Epithelial cell of esophagus (primary cell): ENCODE measurements at places on chromosomes 5 and 9.

GRCh38 chr9:34884747-34885189 lies 73.3 kb upstream of the PHF24 start:
- DNase-seq = peak; percentile 24

DNA sequence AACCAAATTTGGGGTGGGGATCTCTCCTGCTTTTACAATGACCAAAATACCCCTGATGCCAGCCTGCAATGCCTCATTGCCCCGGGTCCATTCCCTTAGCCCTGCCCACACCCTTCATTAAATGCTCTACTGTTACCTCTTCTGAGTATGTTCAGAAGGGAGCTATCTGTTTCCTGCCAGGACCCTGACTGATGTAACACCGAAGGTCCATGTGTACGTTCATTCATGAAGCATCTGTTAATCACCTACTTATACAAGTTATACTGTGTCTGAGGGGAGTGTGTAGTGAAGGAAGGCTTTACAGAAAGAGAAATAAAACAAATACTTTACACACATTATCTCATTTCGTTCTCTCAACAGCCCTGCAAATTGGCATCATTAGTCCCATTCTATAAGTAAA lies 51.9 kb downstream of the ASTN2 start:
- DNase-seq = no peak

GRCh38 chr9:86042199-86042978 lies 57.0 kb downstream of the GOLM1 start:
- no peak for DNase-seq

- no peak for DNase-seq
Measured at GRCh38 chr9:114909661-114910060, 20.7 kb downstream of the TNFSF8 start.

GRCh38 chr9:133080161-133080560 lies 18.4 kb downstream of the CEL start:
- no peak for DNase-seq

- DNase-seq = no peak
Measured at GRCh38 chr5:119385136-119385535, 29.3 kb downstream of the TNFAIP8 start.

DNA sequence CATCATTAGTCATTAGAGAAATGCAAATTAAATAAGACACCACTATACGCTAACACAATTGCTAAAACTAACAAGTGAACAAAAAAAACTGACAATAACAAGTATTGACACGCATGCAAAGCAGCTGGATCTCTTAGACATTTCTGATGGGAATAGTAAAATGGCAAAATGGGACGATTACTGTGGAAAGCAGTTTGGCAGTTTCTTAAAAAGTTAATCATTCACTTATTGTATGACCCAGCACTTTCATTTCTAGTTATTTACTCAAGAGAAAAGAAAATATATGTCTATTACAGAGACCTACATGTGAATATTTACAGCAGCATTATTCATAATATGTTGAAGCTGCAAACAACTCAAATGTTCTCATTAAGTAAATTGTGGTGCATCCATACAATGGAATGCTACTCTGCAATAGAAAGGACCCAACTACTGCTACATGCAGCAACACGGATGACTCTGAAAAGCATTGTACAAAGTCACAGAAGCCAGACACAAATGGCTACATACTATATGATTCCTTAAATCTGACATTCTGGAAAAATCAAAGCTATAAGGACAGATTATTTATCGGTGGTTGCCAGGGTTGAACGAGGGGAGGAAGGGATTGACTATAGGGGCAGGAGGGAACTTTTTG lies 96.8 kb upstream of the ITGA2 start:
- DNase-seq = peak; percentile 13

DNA sequence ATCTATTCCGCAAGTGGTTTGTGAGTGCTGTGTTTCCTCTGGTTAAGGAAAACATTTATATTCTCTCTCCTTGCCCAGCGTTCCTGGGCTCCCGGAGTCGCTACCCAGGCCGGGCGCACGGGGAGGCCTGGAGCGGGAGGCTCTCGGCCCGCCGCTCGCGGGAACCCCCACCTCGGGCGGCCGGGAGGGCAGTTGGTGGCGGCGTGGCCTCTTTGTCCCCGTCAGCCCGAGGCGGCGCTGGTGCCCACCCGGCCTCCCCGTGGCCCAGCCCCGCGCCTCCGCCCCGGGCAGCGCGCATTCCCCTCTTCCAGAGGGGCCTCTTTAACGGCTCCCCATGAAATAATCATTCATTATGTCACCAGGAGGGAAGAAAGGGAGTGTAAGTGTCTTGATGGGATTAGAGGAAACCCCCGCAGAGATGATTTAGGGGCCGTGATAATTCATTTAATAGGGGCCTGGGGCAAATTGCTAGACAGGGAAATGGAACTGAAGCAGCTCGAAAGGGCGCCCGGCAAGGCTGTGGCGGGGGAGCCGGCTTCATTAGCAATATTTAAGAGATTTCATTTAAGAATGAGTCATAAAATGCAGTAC lies 181.9 kb upstream of the TBCA start:
- no peak for DNase-seq

- DNase-seq = peak; percentile 75
Measured at GRCh38 chr9:95092262-95093072, 225.0 kb downstream of the FANCC start.

DNA sequence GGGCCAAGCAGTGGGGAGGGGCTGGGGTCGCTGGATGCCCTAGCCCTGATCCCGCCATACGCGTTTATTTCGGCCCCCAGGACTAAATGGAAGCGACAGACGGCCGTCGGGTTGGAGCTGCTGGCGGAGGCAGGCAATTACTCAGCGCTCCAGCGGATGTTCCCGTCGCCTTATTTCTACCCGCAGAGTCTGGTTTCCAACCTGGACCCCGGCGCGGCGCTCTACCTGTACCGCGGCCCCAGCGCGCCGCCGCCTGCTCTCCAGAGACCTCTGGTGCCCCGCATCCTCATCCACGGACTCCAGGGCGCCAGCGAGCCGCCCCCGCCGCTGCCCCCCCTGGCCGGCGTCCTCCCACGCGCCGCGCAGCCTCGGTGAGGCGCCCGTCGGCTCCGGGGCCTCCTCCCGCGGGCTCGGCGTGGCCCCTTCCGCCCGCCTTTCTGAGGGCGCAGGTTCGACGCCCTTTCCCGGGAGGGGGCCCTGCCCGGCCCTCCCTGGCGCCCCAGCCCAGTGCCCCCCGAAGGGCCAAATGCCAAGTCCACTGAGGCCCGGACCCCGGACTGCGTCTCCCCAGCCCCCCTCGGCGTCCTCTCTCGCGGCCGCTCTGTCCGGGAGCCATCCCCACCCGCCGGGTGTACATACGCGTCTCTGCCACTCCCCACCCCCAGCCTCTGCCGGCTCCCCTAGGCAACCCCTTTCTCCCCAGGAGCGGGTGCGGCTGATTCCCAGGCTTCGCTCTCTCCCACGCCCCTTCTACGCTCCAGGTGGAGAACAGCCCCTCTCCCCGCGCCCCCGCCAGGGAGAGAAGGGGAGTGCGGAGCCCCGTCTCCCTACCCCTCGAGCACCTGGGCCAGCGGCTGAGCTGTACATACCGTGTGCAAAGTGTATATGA lies 7.0 kb downstream of the BARHL1 start:
- no peak for DNase-seq

- DNase-seq = peak; percentile 65
Measured at GRCh38 chr9:71544464-71544863, 223.8 kb downstream of the CEMIP2 start.

DNA sequence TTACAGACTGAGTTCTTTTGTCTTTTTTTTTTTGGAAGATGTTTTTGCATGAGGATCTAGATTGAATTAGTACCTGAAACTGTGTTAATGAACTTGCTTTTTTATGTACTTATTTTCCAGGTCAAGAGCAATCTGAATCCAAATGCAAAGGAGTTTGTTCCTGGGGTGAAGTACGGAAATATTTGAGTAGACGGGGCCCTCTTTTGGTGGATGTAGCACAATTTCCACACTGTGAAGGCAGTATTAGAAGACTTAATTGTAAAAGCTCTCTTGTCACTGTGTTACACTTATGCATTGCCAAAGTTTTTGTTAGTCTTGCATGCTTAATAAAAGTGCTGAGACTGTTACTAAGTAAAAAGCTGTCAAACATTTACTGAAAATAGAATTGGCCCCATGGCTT lies 14.5 kb downstream of the SLC23A1 start:
- DNase-seq = no peak

- DNase-seq = no peak
Measured at GRCh38 chr9:90569511-90569910, 73.1 kb downstream of the DIRAS2 start.

DNA sequence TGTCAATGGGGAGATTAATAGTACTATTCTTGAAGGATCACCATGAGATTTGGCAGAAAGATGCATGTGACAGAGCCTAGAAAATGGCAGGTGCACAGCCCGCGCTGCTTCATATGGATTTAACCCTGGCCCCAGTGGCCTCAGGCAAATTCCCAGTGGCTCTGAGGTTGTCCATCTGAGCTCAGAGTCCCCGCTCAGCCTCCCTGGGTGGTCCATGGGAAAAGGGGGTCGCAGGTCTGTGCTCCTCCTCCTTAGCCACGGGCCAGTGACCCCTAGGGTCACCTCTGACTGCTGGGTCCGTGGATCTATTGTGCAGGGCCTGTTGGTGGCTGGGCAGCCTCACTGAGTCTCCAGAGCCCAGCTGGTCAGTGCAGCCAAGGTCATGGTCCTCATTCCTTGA lies 93.3 kb upstream of the BOD1 start:
- DNase-seq = no peak

DNA sequence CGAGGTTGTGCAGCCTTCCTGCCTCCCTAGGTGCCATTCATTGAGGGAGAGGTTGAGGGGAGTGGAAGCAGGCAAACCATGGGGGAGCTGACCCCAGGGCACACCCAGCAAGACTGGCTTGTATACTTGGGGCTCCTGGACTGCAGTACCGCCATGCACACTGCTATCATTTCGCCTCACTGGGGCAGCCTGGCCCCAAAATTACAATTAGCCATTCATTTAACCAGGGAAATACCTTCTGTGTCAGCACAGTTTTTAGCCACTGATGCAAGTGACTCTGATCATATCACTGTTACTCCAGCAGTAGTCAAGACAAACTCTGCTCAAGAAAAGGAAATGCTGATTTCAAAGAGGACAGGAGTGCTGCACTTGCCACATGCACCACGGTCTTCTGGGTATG lies 109.7 kb downstream of the TRIO start:
- DNase-seq = no peak

- DNase-seq = peak; percentile 56
Measured at GRCh38 chr5:65512170-65512937, 30.6 kb upstream of the ADAMTS6 start.

GRCh38 chr9:108636013-108636412 lies 219.8 kb downstream of the ACTL7B start:
- no peak for DNase-seq

DNA sequence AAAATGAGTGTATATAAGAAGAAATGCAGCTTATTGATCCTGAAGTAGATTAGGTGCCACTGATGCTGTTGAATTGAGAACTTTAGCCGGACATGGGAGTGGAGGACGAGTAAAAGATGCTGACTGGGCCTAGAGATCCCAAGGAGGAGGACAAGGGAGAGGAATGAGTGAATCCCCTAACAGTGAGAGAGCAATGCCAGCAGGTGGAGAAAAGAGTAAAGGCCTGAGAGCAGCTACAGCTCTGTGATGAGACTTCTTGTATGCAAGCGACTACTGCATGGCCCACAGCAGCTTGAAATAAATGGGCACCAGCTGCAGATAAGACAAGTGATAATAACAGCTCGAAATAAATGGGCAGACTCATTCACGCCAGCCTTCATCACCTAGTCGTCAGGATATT lies 44.5 kb upstream of the JMY start:
- no peak for DNase-seq

DNA sequence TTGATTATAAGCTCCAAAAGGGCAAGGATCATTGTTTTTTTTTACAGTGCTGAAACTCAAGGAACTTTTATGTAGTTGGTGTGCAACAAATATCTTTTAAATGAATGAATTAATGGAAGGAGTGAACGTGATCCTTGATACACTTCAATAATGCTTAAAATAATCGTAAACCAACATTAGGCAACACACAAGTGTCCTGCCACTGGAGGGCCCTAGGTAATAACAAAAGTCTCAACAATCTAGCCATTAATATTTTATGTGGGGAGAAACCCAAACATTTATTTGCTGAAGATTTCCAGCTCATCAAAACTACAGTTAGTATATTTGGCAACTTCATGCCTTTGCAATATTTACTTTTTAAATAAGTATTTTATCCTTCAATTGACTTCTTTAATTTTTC lies 309.0 kb upstream of the FBXL7 start:
- no peak for DNase-seq

- DNase-seq = peak; percentile 39
Measured at GRCh38 chr5:140881889-140882590, at the start of gene PCDHA13. Gene PCDHA13 (plus strand): TSS chr5:140882124. CDS start chr5:140882269, 145 bp downstream.

- no peak for DNase-seq
Measured at GRCh38 chr5:125197321-125197720, 450.9 kb upstream of the ZNF608 start.

DNA sequence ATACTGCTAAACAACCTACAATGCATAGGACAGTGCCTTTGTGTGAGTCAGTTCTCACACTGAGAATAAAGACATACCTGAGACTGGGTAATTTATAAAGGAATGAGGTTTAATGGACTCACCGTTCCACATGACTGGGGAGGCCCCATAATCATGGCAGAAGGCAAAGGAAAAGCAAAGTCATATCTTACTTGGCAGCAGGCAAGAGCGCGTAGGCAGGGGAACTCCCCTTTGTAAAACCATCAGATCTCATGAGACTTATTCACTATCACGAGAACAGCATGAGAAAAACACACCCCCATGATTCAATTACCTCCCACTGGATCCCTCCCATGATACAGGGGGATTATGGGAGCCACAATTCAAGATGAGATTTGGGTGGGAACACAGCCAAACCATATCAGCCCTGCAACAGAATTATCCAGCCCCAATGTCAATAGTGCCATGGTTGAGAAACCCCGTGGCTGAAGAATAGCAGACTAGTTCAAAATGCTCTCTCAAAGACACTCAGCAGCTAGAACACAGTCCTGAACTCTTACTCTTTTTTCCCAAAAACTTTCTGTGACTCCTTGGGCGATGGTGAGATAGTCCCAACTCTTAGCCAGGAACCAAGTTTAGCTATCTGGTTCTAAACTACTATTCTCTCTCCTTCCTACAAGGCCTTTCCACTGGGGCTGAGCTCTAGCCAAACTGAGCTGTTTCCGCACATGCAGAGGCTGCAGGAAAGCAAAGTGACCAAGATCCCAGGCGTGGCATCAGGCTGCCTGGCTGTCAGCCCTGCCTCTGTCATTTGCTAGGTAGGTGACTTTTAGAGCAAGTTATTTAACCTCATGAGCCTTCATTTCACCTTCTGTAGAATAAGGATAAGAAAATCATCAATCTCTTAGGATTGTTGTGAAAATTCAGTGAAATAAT lies 21.7 kb downstream of the FAT2 start:
- DNase-seq = peak; percentile 85
